ENCODE measurements at places on chromosomes 12 and 14.

- DNase-seq, result no peak
Measured at GRCh38 chr14:65211341-65211987, 109.1 kb upstream of the MAX start.

DNA sequence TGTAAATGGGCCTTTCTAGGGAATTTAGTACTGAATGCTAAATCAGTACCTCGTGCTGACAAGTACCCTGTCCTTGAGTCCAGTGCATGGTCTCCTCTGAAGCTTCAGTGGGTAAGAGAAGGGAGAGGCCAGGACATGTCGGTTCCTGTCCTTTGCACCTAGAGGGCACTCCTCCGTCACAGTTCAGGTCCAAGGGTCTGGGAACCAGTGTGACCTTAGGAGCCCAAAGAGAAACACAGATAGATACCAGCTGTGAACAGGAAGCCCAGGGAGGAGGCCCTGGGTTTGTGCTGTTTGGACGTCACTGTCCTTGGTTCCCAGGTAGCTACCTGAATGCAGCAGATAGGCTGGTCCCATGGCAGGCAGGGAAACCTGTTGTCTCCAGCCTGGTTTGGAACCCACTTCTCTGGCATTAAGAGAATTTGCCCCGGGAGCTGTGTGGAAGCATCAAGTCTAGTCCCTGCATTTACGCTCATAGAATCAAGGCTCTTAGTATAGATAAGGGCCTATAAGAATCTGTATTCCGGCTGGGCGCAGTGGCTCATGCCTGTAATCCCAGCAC lies 3.9 kb upstream of the FGF23 start:
- no peak for DNase-seq

DNA sequence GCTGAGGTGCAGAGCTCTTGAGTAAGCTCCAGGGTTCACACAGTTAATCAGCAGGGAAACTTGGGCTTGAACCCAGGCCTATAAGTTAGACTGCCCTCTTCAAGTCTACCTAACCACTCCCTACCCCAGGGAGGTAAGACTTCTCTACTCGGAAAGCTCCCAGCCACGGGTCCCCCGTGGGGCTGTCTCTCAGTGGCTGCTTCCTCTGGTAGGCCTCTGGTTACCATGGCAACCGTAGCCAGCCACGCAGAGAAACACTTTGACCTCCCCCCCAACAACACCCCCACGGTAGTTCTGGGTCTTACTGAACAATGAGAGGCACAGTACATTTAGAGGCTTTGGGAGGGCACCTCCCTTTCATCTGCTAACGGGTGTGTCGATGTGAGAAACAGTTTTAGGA lies 245.2 kb downstream of the AACS start:
- DNase-seq, result no peak

DNA sequence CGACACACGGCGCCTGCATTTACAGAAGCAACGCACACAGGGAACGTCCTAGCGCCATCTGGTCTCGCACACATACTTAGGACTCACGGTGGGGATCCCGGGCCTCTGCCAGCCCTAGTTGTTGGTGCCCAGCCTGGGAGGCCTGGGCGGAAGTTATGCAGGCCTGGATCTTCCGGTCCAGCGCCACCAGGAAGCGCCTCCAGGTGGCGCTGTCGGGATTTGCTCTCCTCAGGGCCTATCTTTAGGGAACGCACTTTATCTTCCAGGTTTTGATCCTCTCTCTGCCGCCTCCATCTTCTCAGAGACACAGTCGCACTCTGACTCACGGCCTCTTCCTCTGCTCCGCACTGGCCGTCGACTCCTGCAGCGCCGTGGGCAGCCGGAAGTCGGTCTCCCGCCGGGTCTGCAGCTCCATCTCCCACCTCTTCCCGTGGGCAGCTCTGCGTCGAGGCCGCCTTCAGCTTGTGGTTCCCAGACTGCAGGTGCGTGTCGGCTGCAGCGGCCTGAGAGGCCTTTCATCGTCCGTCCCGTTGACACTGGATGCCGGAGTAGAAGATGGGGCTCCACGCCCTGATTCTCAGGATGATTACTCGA lies 760.4 kb downstream of the TMEM121 start:
- DNase-seq, result no peak

DNA sequence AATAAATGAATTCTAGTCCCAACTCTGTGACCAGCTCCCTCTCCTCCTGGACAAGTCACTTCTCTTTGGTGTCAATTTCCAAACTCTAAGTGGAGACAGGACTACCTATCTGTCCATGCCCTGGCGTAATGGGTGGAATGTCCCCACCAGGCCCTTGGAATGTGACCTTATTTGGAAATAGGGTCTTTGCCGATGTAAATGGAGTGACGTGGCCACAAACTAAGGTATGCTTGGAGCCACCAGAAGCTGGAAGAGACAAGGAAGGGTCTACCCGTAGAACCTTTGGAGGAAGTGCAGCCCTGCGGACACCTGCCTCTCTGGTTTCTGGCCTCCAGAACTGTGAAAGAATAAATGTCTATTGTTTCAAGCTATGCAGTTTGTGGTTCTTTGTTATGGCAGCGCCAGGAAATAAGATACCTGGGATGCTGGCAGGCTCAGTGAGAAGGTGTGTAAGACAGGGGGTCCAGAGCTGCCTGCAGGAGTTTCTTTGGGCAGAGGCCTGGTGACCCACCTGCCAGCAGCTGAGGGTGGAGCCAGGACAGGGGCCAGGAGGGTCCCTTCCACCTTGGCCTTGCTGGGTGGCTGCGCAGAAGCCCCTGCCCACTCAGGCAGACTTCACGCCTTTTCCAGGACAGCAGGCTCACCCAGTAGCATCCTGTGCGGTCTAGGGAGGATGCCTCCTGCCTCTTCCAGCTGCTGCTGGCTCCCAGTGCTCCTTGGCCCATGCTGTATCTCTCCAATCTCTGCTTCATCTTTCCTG lies 45.8 kb downstream of the ARL6IP4 start:
- no peak for DNase-seq

- DNase-seq, result no peak
Measured at GRCh38 chr14:68518166-68518565, 274.7 kb downstream of the ZFP36L1 start.

DNA sequence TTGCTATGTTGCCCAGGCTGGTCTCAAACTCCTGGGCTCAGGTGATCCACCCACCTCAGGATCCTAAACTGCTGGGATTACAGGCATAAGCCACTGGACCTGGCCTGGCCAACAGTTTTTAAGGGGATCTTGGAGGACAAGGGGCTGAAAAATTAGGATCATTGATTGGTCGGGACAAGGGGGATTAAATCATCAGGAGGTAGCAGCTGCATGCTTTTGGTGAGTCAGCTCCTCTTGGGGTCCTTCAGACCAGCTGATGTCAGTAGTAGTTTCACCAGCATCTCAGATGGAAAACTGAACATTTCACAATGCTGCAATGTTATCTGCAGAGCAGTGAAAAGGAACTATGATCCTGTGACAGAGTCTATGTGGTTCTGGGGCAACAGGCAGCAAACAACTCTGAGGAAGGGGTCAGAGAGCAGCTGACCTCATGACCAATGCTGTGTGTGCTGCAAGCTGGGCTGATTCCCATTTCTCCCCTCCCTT lies 6.3 kb downstream of the LRRC74A start:
- DNase-seq, result no peak

- no peak for DNase-seq
Measured at GRCh38 chr12:100058482-100059029, 73.8 kb upstream of the ANKS1B start.

- no peak for DNase-seq
Measured at GRCh38 chr14:103767336-103767894, 51.8 kb downstream of the ZFYVE21 start.

DNA sequence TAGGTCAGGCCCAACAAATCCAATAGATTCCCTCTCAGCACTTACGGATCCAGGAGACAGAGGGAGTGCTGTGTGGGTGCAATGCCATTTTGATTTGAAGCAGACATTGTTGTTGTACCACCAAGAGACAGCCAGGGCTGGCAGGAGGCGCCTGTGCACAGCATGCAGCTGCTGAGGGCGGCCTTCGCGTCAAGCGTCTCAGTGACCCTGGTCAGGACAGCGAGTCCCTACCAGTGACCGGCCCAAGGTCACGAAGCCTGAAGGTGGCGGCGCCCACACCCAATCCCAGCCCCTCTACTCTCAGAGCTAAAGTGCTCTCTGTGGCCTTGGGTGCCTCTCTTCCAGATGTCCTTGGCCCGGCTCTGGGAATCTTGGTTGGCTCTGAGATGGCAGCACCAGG lies 40.5 kb downstream of the PRMT8 start:
- no peak for DNase-seq

- no peak for DNase-seq
Measured at GRCh38 chr12:50927356-50927755, 25.0 kb upstream of the HIGD1C start.

DNA sequence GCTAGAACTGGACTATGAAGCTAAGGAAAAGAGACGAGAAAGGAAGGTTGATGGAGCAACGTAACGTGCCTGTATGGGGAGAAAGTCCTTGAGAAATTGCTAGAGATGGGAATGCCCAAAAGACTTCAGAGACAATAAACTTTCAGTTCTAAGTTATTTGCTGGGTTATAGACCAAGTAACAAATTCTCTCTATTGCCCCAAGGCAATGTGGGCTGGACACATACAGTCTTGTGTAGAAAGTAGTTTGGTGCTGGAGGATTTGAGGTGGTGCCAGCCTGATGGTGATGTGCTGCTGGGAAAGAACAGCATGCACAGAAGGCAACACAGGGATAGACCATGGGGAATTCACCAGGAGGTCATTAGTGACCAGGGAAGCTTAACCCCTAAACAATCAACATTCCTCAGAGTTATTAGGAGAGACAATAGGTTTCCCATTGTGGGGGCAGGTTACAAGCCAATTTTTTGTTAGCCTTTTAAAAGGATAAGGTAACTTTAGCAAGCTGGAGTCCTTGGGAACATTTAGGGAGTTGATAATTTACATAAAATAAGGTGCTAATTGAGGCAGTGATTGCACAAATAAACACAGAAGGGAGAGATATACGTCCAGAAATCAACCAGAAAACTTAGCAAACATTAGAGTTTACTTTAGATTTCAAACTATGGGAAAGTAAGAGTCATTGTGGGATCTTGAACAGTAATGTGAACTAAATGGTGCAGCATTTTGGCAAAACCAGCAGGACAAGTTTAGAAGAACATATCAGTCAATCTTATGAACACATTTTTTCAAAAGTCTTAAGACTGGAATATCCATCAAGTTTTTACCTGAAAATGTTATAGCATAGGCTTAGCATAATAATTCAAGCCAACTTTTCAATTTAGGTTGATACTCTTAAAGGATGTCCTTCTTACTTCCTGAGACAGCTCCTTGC lies 61.4 kb downstream of the LMNTD1 start:
- no peak for DNase-seq

DNA sequence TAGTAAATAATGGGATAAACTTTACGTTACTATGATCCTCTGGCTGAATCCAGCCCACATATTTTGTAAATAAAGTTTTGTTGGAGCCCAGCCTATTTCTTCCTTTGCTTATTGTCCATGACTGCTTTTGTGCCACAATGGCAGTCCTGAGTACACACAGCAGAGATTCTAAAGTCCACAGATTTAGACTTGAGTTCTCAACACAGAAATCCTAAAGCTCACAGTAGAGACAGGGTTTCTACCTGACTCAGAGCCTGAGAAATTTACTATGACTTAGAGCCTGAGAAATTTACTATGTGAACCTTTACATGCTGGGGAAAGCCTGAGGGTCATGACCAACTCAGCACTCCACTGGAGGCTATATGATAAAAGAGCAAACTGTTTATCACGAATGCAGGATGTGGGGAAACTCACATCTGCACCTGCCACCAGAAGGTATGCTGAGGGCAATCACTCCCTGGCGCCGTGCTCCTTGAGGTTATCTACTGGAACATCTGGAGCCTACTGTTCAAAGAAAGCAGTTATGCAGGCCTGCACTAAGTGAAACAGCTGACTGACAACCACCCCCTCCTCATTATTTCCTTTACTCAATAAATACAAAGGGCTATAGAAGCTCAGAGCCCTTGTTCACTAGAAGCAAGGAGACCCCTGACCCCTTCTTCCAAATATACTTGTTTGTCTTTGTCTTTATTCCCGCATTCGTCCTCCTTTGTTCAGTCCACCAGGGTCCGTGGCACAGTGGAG lies 52.6 kb upstream of the BICD1 start:
- DNase-seq, result no peak

DNA sequence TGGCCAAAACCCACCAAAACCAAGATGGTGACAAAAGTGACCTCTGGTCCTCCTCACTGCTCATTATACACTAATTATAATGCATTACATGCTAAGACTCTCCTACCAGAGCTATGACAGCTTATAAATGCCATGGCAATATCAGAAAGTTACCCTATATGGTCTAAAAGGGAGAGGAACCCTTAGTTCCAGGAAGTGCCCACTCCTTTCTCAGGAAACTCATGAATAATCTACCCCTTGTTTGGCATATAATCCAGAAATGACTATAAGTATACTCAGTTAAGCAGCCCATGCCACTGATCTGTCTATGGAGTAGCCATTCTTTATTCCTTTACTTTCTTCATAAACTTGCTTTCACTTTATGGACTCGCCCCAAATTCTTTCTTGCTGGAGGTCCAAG lies 43.0 kb upstream of the FUT8 start:
- DNase-seq, result no peak

DNA sequence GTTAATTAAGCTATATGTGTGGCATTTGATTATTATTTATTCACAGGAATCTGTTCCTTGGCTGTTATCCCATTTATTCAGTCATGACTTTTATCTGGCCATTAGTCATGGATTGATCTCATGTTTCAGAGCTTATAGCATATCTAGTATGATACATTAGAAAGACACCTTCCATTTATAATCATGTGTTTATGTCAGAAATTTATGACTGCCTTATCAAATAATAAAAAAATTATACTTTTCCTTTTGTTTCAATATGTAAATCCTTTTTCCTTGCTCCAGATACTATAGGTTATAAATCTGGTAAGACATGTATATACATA lies 248.0 kb upstream of the PDE3A start:
- DNase-seq, result no peak

- DNase-seq, result no peak
Measured at GRCh38 chr12:70248876-70249275, 5.6 kb downstream of the CNOT2 start.

DNA sequence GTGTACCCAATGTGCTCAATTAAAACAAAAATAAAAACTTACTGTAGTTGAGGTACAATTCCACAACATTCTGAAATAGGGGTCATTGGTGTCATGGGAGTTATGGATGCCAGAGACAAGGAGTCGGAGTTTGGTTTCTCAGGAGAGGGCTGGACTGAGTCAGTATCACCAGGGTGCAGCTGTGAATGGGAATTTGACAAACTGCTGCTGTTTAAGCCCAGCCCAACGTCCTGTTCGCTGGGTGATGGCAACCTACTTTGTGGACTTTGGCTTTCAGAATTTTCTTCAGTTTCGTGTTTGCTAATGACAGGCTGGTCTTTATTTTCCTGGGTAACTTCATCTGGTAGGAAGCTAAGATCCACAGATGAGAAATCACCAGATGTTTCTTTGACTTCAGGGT lies 3.9 kb downstream of the TBPL2 start:
- DNase-seq, result no peak

DNA sequence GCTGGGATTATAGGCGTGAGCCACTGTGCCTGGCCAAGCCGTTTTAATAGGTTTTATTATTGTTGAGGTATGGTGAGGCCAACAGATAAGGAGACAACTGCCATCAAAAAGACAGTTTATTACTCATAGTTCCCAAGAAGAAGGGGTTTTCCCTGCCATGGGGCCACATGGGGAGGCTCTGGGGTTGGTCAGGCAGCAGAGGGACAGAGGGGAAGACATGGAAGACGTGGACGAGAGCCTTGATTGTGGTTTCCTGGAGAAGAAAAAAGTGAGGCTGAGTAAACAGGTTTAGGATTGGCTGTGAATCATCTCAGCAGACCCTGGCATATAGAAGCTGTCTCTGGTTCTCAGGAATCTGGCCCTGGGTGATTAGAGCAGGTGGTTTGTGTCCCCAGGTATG lies 69.9 kb downstream of the FOXN4 start:
- no peak for DNase-seq

Measured in NCI-H1105 (cell line).